ENCODE measurements at places on chromosomes 2 and 18. TPM values are rescaled to one million over a fixed set of nuclear protein-coding genes. Genes with fewer than 3 reads are reported as not detected.

The PCARE gene
- total RNA-seq, result under 0.01 TPM

The CREG2 gene
- total RNA-seq, result 4.8 TPM

DNA sequence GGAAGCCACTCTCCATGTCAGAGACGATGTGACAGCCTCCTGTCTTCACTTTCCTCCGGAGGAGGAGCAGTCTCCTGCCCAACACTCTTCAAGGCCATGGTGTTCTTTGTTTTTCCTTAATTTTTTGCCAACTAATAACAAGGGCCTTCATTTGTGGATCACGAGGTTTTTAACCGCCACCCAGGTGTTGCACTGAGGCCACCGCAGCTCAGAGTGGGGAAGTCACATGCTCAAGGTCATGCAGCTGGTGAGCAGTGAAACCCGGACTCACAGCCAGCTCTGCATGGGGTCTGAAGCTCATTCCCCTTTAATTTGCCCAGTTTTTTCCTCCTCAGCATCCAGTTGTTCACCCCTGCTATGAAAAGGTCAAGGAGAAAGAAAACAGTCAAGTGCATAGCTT, 19.6 kb downstream of the ENOSF1 start:
- no peak for DNase-seq

DNA sequence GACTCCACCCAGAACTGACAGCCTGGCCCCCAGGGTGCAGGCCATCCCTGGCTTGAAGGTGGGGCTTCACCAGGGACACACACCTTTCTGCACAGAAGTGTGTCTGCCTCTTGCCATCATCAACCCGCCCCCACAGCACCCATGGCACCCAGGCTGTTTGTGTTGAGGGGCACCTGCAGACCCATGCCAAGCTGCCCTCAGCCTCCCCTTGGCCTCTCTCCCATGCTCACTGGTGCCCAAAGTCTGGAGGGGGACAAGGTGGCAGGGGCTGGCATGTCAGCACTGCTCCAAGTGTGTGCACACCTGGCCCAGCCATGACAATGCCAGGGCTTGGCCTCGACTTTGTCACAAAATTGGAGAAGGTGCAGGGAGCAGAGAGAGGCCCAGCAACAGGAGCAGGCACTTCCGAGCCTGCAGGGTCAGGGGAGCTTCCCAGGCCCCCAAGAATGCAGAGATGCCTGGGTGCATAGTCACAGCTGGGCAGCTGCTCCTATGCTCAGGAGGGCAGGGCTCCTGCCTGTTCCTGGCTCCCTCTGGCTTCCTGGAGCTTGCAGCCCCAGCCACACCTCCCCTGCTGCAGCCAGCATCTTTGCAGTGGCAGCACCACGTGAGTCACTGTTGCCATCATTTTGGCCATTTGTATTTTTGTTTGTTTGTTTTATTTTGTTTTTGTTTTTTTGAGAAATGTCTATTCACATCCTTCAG, 280.6 kb upstream of the UBE2E3 start:
- no peak for DNase-seq

GRCh38 chr2:33614190-33614589, 15.1 kb upstream of the FAM98A start:
- no peak for DNase-seq

DNA sequence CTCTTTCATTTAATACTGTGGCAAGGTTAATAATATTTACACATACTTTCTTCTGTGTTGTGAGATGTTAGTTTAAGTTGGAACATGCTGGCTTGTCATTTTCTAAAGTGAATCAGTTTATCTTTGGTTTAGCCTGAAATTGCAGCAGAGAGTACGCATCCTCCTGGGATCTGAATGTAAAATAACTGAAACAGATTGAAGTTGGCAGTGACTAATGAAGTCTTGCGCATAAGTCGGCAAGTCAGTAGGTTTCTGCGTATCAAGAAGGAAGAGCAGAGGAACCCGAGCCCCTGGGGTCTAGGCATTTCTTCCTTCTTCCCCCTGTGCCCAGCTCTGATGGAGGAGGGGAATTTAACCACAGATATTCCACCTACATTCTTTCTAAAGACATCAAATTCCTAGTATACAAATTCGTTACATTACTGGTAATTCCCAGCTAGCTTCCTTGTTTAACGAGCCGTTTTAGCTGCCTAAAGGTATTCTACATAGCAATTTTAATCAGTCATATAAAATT, 392.1 kb upstream of the RAB12 start:
- DNase-seq, result no peak

GRCh38 chr2:240232264-240232915, 91.9 kb upstream of the OTOS start:
- no peak for DNase-seq
